Posterior vena cava (tissue), 2 donors: ENCODE measurements at places on chromosomes 5 and 9. TPM values are rescaled to one million over a fixed set of nuclear protein-coding genes. Genes with fewer than 3 reads are reported as not detected.

The FLT4 gene
- 18.0 TPM for total RNA-seq

The PCDHA11 gene
- total RNA-seq, result 0.14 TPM

The UQCRQ gene
- total RNA-seq, result 379 TPM

The N4BP3 gene
- total RNA-seq, result 1.8 TPM

- DNase-seq, result no peak
Measured at GRCh38 chr9:21686738-21687137, 115.7 kb upstream of the MTAP start.

GRCh38 chr9:31674264-31674663 is 710.2 kb upstream of the ACO1 start:
- DNase-seq, result no peak

The SMIM33 gene
- total RNA-seq, result not detected

DNA sequence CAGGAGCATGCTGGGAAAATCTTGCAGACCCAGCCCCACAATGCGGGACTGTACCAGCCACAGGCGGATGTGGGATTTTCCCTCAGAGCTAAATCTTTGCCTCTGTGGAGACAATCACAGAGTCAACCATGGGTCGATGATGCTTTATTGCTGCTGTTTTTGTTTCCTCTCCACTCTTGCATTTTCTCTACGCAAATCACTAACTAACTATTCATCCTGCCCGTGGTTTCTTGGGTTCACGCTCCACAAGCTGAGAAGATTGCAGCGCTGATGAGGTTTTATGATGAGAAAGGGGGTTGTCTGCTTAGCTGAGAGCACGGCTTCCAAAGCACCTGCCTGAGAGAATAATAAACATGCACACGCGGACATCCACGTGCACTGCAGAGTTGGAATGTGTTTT is 500.2 kb upstream of the ADAMTS16 start:
- DNase-seq, result no peak
